ENCODE measurements at places on chromosomes 1 and 21. TPM values are rescaled to one million over a fixed set of nuclear protein-coding genes. Genes with fewer than 3 reads are reported as not detected.

The CD84 gene
- not detected for total RNA-seq

The STUM gene
- total RNA-seq: 0.23 TPM

The KRTAP21-3 gene
- total RNA-seq: not detected

The NMNAT2 gene
- total RNA-seq: 2.2 TPM

The MIS18A gene
- 9.6 TPM for total RNA-seq

The LCE1E gene
- total RNA-seq: not detected

The OR2AK2 gene
- total RNA-seq: not detected

The ITSN1 gene
- 55.8 TPM for total RNA-seq

The PADI3 gene
- total RNA-seq: not detected

The ZNF593 gene
- 41.5 TPM for total RNA-seq

The LORICRIN gene
- total RNA-seq: not detected

The RGS7 gene
- 2.8 TPM for total RNA-seq

The C1QB gene
- total RNA-seq: not detected

The ANKRD45 gene
- total RNA-seq: not detected

The HES2 gene
- 0.12 TPM for total RNA-seq

The KRTAP19-3 gene
- total RNA-seq: not detected

The TRIM62 gene
- total RNA-seq: 0.70 TPM

The RBM11 gene
- not detected for total RNA-seq

The TMPRSS15 gene
- not detected for total RNA-seq

The VWA5B1 gene
- not detected for total RNA-seq

The TNNT2 gene
- 0.35 TPM for total RNA-seq

The LCE2A gene
- not detected for total RNA-seq

The CTTNBP2NL gene
- 12.9 TPM for total RNA-seq

The MTARC1 gene
- 0.75 TPM for total RNA-seq

The IFT25 gene
- total RNA-seq: 18.8 TPM

The PBXIP1 gene
- total RNA-seq: 101 TPM

The SPRR2G gene
- total RNA-seq: not detected

The EPHA8 gene
- not detected for total RNA-seq

The AMY1C gene
- total RNA-seq: not detected

The METTL18 gene
- 2.1 TPM for total RNA-seq

The LAD1 gene
- total RNA-seq: not detected

The CELA2A gene
- total RNA-seq: not detected

The AVPR1B gene
- total RNA-seq: not detected

The ZNF683 gene
- not detected for total RNA-seq

The C4BPA gene
- total RNA-seq: not detected

The SLC1A7 gene
- total RNA-seq: 0.23 TPM

The HMCN1 gene
- 133 TPM for total RNA-seq

All from smooth muscle cell of the coronary artery (primary cell).